Skeletal muscle cell (primary cell): ENCODE measurements at places on chromosomes 2 and 18.

GRCh38 chr2:119402645-119403560 is 28.8 kb upstream of the TMEM37 start:
- DNase-seq = no peak

GRCh38 chr2:21841341-21841740 is 717.6 kb downstream of the TDRD15 start:
- DNase-seq = no peak

GRCh38 chr2:179403624-179404023 is 139.0 kb upstream of the SESTD1 start:
- DNase-seq = no peak

DNA sequence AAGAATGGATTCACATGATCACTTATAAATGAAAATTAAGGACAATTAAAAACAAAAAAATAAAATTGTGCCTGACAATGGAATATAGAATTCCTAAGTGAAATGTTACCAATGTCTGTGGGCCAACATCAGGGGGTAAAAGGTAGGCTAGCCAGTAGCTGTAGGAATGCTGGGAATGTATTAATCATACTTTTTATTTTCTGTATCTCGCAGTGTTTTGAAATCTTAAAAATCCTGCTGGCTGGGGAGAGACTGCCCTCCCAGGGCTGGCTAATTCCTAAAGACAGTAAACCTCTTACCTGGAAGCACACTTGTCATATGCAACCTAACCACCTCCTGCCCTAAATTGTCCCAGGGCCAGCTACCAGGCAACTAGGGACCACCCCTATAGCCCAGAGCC is 69.8 kb downstream of the REV1 start:
- no peak for DNase-seq

DNA sequence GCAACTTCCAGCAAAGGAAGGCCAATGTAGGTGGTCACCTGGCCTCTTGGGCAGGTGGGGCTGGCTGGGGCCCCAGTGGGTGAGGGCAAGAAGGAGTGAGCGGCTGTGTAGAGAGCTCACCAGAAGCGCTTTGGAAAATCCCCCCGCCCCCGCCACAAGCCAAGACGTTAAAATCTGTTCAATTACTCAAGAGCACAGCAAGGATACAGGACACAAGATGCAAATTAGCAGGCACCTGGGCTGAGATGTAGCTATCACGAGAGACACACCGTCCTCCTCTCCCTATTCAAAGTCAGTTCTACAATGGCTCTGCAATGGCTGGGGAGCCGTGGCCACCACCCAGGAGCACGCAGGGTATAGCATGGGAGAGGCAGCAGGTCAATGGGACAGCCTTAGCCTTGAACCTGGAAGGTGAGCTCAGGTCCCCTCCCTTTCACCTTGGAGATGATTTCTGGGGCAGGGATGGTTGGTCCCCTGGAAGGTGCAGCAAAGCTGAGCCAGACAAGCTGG is 38.5 kb upstream of the GPR17 start:
- no peak for DNase-seq

DNA sequence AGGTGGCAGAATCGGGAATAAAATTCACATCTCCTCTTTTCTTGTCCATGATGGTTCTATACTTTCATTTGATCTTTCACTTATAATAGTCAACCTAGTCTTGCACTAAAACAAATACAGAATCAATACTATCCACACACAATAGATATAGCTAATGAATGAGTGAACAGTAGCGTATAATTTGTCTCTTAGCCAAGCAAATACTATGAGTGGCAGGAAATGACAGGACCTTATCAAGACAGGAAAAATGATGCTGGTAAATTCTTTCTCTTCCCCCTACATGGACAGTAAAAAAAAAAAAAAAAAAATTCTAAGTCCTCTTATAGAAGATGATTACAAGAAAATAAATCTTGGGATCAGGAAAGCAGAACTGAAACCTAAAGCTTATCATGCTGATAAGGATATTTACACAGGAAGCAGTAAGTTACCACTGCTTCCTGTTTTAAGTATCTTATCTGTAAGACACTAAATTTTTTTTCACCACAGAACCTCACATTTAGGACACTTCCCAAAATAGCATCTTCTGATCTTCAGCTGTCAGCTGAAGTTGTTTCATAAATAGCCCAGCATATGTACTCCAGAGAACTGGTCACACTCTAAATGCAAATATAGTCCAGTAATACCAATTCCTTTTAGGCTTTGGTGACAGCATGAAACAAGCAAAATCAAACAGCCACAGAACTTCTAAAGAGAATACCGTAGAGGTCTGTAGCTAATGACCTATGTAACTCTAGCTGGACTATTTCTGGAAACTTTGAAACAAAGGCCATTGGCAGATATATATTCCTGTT is 27.0 kb downstream of the IRS1 start:
- no peak for DNase-seq

DNA sequence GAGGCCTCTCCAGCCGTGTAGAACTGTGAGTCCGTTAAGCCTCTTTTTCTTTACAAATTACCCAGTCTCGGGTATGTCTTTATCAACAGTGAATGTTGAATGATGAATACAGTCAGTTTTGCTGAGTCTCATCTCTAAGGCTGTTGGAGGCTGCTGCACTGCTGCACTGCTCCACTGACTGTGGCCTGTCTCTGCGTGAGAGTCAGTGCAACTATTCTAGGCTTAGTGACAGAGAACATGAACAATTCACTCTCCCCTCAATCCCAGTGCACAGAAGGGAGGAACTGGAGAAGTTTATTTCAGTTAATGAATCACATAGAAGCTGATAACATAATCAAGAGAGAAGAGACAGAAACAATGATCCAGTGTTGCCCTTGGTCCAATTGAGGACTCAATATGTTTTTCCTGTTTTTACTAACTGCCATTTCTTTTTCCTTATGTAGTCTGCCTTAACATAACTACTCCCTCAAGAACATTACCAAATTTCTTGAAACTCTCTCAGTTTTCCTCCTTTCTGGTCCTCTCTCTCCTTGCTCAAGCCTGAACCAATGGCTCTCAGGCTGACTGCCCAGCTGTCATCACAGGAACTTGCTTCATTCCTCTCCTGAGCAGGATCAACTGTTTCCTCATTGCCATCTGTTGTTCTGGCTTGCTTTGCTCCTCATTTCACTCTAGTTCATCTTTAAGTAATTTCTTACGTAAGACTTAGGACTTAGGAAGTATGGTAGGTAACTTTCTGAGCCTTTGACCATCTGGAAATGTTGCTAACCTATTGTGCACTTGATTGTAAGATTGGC is 483.2 kb downstream of the METTL4 start:
- peak; percentile 46 for DNase-seq

DNA sequence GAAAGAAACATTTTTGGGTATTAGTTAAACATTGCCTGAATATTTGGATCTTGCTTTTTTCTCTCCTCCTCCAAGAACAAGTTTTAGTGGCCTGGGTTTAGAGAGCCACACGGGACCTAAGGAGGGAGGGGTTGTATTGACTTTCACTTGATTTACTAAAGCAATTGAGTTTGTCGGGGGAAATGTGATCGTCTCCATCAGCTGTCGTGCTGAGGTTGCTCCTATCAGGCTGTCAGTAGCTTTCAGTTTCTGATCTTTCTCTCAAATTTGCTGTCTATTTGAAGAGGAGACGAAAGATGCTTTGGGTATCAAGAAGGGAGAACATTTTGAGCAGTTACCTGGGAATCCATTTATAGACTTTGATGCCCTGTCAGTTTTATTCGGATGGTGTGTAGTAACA is 106.0 kb downstream of the SETBP1 start:
- DNase-seq = no peak

GRCh38 chr2:121626777-121627524 is 22.3 kb downstream of the CLASP1 start:
- DNase-seq = peak; percentile 92

GRCh38 chr18:31587529-31587928 is 4.1 kb upstream of the TTR start:
- DNase-seq = no peak

DNA sequence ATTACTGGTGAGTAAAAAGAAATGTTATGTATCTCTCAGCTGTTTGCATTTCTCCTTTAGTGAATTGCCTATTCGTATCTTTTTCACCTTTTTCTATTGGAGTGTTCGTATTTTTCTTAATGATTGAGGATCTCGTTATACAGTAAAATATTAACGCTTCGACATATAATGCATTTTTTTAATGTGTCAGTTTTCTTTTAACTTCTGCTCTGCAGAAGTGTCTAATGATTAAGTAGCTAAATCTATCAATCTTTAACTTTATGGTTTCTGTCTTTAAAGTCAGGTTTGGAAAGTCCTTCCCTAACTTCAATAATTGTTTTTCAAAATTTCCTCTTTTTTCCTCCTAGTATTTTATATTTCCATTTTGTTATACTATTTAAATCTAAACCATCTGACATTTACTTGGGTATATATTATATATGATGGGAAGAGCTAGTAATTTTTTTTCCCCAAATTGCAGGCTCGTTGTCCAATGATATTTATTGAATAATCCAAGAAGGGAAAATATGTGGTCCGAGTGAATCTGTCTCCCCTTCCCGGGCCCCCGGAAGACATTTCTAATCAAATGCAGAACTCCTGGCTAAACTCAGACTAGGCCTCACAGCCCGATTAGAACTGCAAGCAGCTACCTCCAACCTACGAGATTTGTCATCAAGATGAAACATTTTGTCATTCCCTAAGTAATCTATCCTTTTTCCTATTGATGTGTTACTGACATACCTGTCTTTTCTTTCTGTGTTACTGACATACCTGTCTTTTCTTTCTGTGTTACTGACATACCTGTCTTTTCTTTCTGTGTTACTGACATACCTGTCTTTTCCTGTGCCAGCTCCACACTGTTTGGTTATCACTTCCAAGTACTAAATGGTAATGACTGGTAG is 17.2 kb downstream of the PCBP1 start:
- peak; percentile 64 for DNase-seq

- DNase-seq = no peak
Observed at GRCh38 chr18:24413148-24413547, 13.3 kb upstream of the IMPACT start.

DNA sequence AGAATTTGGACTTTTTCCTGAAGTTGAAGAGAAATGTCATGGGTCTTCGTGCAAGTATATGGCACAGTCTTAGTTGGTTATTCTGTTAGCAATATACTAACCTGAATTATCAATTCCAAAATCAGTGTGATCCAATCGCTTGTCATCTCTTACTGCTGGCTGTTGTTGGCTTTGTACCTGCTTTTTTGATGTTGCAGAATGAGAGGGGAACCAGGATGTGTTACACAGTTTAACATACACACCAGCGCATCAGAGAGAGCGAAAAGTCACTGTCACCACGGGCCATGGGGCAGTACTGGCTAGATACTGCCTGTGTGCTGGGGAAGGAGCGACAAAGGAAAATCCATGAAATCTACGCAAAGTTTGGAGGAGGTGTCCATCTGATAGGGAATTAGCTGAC is 59.3 kb upstream of the SPP2 start:
- no peak for DNase-seq

- no peak for DNase-seq
Observed at GRCh38 chr18:66638856-66639629, 35.2 kb upstream of the CDH19 start.

GRCh38 chr18:63962137-63962536 is 7.7 kb upstream of the SERPINB8 start:
- no peak for DNase-seq

- no peak for DNase-seq
Observed at GRCh38 chr2:241888641-241889040, 19.1 kb downstream of the RTP5 start.

- DNase-seq = no peak
Observed at GRCh38 chr2:169676850-169677249, 17.4 kb downstream of the CFAP210 start.

DNA sequence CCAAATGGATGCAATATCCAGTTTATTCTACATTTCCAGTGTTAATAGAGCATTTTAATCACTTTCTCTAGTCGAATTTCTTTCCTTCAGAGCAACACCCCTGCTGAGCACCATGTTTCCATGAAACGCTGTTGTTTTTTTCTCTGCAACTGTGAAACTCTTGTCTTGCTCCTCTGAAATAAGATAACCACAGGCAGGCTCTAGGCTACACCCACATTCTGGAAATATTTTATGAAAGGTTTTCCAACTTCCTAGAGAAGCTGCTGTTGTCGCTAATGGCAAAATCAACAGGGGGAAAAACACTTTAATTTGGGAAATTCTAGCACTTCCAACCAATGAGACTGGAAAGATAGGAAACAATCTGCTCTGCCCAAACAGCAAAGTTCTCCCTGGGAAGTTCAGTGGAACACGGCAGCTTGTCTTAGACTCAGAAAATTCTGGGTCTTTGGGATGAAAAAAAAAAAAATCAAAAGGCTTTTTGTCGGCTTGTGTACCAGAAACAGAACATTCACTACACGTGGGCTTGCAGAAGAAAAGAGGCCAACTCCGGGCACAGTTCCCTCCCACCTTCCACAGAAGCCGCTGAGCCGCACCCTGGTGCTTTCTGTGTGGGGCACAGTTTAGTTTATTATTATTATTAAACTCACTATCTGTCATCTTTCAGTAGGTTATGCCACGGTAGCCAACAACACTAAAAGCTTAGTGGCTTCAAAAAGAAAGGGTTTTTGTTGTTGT is 98.7 kb downstream of the MMADHC start:
- no peak for DNase-seq
